Activated T-cell treated with anti-CD3 and anti-CD28 coated beads, Interleukin-2, amount 50 U/mL, for 1 hour (primary cell): ENCODE measurements at places on chromosomes 4 and X.

GRCh38 chrX:114930227-114930626, 87.2 kb downstream of the IL13RA2 start:
- DNase-seq = no peak

DNA sequence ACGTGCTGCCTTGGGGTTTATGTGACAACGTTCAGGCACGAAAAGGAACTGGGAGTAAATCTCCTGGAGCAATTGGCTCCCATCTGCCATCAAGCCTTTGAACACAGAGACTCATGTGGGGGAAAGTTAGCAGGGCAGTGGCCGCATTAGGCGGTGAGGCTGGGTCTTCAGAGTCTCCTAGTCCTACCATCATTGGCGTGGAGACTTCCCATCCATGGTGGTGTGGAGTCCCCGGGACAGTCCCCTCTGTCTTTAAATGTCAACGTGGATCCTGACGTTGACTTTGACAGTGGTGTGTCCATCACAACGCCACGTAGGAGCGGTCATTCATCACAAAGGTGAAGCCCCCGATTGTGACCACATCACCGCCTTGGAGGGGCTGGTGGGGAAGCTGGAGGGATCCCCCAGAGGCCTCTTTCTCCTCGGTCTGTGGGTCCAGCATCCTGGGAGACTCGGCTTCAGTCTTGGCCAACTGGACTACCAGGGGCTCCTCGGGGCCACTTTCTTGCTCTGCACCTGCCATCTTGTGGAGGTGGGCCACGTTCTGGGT, 21.8 kb downstream of the CRLF2 start:
- no peak for DNase-seq

- DNase-seq = no peak
Observed at GRCh38 chr4:83644677-83645659, 109.1 kb downstream of the GPAT3 start.

DNA sequence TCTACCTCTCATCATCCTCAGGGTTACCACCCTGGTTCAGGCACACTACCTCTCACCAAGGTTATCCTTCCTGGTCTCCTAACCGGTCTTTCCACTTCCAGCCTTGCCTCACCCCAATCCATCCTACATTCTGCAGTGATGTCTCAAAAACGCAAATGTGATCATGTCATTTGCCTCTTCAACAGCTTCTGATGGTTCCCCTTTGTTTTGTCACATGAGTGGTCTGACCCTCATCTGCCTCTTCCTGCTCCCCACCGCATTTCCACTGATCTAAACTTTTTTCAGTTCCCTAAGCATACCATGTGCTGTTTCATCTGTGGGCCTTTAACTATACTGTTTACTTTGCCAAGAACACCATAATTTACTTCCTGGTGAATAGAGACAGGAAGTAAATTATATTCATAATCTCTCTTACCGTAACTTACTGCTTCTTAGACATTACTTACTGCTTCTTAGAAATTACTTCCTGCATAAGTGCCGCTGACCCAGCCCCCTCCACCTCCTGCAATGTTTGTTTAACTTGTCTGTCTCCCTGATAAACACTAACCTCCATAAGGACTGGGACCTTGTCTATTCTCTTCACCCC, 27.1 kb upstream of the NSUN7 start:
- DNase-seq = no peak

GRCh38 chrX:153374426-153374825, 26.7 kb downstream of the PNMA6E start:
- DNase-seq = no peak

DNA sequence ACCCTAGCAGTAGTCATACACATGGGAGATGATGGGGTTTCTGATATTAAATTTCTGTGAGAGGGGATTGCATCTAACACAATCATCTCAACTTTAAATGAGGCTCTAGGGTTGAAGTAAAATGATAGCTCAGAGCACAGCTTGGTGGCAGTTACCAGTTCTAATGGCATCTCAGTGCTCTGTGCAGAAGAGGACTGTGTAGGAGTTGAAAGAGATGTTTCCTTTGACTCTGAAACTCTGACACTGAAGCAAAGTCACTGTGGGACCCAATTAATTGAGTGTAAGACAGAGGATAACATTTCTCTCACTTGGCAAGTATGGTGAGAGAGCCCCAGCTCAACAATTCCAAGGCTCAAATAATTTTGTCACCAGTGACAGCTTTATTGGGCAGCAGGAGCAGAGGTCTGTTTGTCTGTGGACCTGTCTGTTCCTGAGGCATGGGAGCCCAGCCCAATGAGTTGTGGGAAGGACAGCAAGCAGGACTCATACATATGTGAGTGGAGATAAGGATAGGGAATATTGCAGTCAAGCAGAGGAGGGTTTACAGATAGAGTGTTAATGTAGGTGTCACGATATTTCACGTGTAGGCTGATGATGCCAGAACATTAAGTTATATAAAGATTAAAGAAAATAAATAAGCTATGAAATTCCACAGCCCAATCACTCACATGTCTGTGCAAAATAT, 76.7 kb upstream of the NAF1 start:
- DNase-seq = no peak
